Right lung (tissue), 10 donors: ENCODE measurements at places on chromosomes 5 and 9. TPM values are rescaled to one million over a fixed set of nuclear protein-coding genes. Genes with fewer than 3 reads are reported as not detected.

Gene PLK2
- polyA plus RNA-seq: 202 TPM

Gene ARHGEF39
- 7.5 TPM for polyA plus RNA-seq

Gene MLANA
- polyA plus RNA-seq: 1.6 TPM

Gene CLIC3
- 74.3 TPM for polyA plus RNA-seq

Gene SVEP1
- polyA plus RNA-seq: 15.8 TPM

Gene JMY
- 9.4 TPM for polyA plus RNA-seq

Gene TYRP1
- polyA plus RNA-seq: 9.9 TPM

Gene DBH
- 1.1 TPM for polyA plus RNA-seq

Gene SLC22A4
- 3.1 TPM for polyA plus RNA-seq

Gene FAM81B
- polyA plus RNA-seq: 5.9 TPM

Gene GRXCR2
- polyA plus RNA-seq: not detected

Gene LAMC3
- 12.2 TPM for polyA plus RNA-seq

Gene TEK
- 52.6 TPM for polyA plus RNA-seq

- no peak for DNase-seq
Measured at GRCh38 chr5:80871541-80871961, 88.6 kb upstream of the RASGRF2 start.

- no peak for DNase-seq
Measured at GRCh38 chr5:111668477-111669414, 88.2 kb downstream of the NREP start.

GRCh38 chr5:156893517-156893916, 43.4 kb downstream of the PPP1R2B start:
- DNase-seq: no peak

GRCh38 chr5:100424017-100424416, 111.2 kb upstream of the FAM174A start:
- DNase-seq: no peak

DNA sequence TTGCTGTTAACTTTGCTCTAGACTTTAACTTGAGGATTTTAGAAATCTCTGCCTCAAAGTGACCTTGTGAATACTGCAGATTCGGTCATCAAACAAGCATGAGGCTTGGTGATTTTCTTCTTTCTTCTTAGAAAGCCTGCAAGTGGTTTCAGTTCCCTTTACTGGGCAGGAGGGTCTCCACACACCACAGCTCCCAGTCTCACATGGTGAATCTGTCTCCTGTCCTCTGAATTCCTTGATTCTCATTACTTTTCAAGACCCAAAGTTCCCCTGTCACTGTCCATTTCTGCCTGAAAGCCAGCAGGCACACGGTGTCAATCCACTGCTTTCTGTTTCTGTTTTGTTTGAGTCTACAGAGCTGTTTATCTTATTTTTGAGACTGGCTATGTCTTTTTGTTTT, 14.1 kb downstream of the HSPB3 start:
- no peak for DNase-seq

DNA sequence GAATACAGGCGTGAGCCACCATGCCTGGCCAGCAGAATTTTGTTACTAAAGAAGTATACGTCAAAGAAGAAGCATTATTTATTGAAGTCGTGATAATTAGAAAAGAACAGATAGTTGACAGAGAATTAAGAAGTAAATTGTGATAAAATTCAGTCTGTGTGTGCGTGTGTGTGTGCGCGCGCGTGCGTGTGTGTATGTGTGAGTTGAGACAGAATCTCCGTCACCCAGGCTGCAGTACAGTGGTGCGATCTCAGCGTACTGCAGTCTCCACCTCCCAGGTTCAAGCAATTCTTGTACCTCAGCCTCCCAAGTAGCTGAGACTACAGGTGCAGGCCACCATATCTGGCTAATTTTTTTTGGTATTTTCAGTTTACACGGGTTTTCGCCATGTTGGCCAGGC, 77.8 kb downstream of the ERBIN start:
- DNase-seq: no peak

DNA sequence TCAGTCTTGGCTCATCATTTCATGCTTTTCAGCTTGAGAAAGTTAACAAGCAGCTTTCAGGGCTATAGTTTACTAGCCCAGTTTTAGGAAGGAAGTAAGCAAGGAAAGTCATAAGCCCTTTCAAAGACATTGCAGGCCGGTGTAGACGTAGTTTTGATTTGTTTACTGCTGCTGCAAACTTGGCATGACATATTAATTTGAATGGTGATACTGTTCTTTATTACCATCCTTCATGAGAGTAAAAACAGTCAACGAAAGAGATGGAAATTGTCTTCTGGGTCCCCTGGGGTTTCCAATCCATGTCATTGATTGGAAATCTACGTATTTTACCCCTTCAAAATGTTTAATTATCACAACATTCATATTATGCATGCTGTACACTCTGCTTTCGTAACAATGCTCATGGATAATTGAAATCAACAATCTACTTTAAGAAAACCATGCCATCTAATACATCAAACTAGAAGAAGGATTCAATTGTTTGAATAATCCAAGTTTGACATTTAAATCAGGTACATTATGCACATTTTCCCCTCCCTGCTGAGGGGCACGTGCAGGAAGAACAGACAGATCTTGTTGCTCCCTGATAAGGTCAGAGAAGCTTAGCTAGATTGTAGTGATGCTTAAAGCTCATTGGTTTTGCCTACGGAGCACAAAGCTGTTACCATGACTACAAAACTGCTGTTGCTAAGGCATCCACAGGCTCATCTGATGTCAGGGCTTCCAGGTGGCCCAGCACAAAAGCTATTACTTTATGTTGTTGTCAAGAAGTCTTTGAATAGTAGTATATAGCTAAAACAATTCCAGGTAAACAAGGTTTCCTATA, 139.9 kb upstream of the PRLR start:
- no peak for DNase-seq

- DNase-seq: no peak
Measured at GRCh38 chr9:85172001-85172978, 502.8 kb downstream of the NTRK2 start.

GRCh38 chr5:91111473-91112238, 271.5 kb downstream of the ARRDC3 start:
- no peak for DNase-seq

- no peak for DNase-seq
Measured at GRCh38 chr9:14080959-14081542, 232.9 kb downstream of the NFIB start.

GRCh38 chr5:40518485-40518917, 161.2 kb upstream of the PTGER4 start:
- DNase-seq: no peak

DNA sequence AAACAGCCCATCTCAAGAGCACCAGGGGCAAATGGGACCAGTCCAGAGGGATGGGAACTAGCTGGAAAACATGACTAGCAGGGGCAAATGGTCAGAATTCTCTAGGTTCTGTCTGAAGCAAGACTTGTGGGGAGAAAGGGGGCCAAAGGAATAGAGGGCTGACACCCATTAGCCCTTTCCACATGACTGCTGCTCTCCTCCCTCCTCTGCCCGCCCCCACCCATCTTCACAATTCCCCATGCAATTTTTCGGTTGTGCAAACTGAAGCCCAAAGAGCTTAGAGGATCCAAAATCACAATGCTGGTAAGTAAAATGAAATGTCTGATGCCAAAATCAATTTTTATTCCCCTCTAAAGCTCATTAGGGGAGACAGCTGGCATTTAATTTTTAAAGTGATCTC, 207.1 kb downstream of the DCP2 start:
- DNase-seq: no peak

DNA sequence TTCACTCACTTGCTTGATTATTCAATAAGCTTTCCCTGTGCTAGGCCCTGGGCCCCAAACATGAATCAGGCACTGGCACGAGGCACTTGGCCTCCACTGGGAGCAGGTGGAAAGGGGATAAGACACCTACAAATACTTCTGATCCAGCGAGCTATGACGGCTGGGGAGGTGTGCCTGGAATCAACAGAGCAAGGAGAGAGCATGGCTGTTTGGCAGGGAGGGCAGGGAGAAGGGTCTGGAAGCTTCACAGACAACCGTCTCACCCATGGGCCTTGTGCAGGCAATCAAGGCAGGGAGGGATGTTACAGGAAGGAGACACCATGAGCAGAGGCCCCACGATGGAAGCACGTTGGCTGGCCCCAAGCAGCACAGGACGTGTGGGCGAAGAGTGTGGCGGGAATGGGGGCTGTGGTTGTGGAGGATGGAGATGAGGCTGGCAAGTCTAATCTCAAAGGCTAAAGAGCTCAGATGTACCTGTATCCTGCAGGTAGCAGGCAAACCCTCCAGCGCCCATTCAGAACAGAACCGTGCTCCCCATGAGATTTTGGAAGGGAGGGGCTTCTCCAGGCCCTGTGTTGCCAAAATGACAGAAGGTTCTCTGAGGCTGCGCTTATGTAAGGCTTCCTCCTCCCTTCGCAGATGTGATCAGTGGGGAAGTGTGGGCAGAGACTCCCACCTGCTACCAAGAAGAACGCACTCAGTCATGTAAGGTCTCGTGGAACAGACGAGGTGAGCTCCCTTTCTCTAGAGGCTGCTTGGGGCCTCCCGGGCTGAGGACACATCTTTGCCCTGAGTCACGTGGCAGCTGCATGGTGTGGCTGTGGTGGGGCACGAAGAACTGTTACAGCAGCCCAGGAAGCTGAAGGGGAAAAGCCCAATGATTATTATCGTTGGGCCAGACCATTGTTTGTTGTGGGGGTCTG, 189.7 kb downstream of the DAB2IP start:
- DNase-seq: no peak

GRCh38 chr5:81533629-81534405, 139.9 kb upstream of the ACOT12 start:
- DNase-seq: no peak

DNA sequence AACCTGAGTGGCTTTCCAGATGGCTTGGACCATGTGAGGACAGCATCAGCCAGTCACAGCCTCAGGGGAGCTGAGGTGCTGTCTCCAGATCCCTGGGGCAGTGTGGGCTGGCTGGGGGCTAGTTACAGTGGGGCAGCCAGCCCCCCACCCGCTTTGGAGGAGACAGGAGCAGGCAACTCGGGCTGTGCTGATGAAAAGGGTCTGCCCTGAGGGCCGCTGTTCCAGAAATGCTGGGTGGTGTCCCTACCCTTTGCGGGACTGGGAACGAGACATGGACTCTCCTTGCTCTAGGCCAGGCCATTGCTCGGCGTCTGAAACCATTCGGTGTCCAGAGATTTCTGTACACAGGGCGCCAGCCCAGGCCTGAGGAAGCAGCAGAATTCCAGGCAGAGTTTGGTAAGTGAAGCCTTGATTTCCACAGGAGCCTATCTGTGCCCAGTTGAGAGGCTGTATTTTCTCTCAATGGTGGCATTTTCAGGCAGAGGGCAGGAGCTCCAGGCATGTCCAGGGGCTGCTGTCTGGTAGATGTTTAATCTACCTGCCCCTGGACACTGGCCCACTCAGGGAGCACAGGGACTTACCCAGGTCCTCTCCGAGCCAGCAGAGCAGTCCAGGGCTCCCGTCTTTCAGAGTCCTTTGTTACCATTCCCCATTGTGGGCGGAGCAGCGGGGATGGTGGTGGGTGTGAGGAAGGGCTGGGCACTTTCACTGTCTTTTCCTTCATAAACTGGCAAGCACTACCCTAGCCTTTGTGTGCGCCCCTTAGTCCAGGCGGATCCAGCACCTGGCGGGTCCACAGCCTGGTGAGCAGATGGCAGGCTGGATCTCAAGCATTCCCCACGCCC, 7.2 kb downstream of the GRHPR start:
- DNase-seq: no peak
